Ovary (tissue), 10 donors: ENCODE measurements at places on chromosomes 1 and 21. TPM values are rescaled to one million over a fixed set of nuclear protein-coding genes. Genes with fewer than 3 reads are reported as not detected.

The SPRR3 gene
- not detected for total RNA-seq

DNA sequence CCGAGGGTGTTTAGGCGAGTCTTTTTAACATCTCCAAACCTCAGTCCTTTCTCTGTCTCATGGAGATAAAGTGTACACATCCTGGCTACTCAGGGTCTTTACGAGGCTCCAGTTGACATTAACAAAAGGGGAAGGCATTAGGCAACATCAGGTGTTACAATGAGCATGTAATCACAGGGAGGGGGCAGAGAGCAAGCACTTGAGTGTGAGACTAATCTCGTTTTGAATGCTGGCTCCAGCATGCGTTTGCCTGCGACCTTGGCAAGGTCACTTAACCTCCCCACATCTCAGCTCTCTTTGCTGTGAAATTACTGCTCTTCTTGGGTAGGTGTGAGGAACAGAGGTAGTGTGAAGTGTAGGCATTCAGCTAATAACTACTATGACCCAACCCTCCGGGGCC lies 3.1 kb downstream of the TNNT2 start:
- H3K4me3 ChIP-seq, result no peak overlapping the region
- H3K4me1 ChIP-seq, result peaks cover 1% of the 10 kb centered on the region
- H3K27me3 ChIP-seq, result no peaks in the 10 kb centered on the region
- H3K36me3 ChIP-seq, result no peaks in the 10 kb centered on the region

The FCAMR gene
- total RNA-seq, result not detected

DNA sequence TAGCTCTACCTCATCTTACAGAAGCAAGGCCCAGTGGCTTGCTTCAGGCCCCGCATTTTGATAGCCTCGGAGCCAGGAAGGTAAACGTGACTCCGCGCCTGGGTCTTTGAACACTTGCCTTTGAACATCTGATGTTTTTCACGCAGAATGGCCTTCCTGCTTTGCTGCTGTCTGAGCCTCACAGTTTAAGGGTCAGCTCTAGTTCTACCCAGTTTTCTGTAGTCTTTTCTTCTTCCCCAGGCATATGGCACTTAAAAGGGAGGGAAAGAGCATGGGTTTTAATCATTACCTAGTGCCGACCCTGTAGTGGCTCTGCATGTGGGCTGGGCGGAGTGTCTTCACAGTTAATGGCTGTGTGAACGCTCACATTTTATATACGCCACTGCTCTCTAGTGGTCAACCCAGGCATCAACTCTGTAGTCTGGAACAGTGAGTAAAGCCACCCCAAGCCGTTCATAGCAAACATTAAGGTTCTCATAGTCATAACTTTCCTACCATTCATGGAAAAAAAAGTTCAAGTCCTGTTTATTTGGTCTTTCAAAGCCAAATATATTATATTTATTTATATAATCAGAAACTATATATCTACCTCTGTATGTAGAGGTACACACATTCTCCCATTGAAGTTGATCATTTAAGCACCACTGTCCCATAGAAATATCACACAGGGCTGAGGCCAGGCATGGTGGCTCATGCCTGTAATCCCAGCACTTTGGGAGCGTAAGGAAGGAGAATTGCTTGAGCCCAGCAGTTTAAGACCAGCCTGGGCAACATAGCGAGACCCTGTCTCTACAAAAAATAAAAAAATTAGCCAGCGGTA lies 78.1 kb downstream of the IER5 start:
- H3K27me3 ChIP-seq, result no peaks in the 10 kb centered on the region
- peak; percentile 74 for DNase-seq
- no peak overlapping the region for H3K4me3 ChIP-seq
- H3K4me1 ChIP-seq, result no peaks in the 10 kb centered on the region
- H3K36me3 ChIP-seq, result no peaks in the 10 kb centered on the region
- H3K27ac ChIP-seq, result no peak overlapping the region

The KRTAP24-1 gene
- total RNA-seq, result not detected

GRCh38 chr21:22421416-22422180 lies 1423.4 kb downstream of the NCAM2 start:
- H3K27ac ChIP-seq, result no peak overlapping the region
- no peaks in the 10 kb centered on the region for H3K4me1 ChIP-seq
- peaks cover 4% of the 10 kb centered on the region for H3K27me3 ChIP-seq
- H3K4me3 ChIP-seq, result no peak overlapping the region

DNA sequence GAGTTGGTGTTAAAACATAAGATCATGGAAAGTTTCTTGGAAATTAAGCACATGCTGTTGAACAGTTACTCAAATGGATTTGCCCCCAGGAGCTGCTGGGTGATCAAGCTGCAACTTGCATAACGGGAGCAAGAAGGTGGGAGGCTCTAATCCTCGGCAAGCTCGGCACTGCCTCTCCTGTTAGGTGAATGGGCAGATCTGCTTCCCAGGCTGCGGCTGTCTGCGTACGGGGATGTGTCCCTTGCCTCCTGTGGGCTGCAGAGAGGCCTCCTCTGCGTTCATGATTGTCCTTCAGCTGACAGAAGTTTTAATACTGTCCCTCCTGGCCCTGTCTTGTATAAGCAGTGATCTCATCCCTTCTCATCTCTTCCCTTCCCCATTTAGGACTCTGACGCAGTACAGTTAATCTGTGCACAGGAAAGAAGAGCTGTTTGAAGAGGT lies 36.7 kb downstream of the ATP1A1 start:
- DNase-seq, result no peak
- H3K4me1 ChIP-seq, result peaks cover 3% of the 10 kb centered on the region
- H3K4me3 ChIP-seq, result no peak overlapping the region
- no peaks in the 10 kb centered on the region for H3K27me3 ChIP-seq
- H3K36me3 ChIP-seq, result no peaks in the 10 kb centered on the region
- no peak overlapping the region for H3K27ac ChIP-seq

The DTL gene
- 0.11 TPM for total RNA-seq

The C8B gene
- not detected for total RNA-seq

GRCh38 chr1:40377512-40377911 lies 4.0 kb downstream of the SMAP2 start:
- DNase-seq, result no peak
- H3K4me1 ChIP-seq, result peaks cover 6% of the 10 kb centered on the region
- no peak overlapping the region for H3K4me3 ChIP-seq
- no peak overlapping the region for H3K27ac ChIP-seq
- no peaks in the 10 kb centered on the region for H3K36me3 ChIP-seq

- H3K36me3 ChIP-seq, result no peaks in the 10 kb centered on the region
- no peaks in the 10 kb centered on the region for H3K4me1 ChIP-seq
- H3K4me3 ChIP-seq, result no peak overlapping the region
- DNase-seq, result no peak
- H3K27me3 ChIP-seq, result no peaks in the 10 kb centered on the region
- no peak overlapping the region for H3K27ac ChIP-seq
Observed at GRCh38 chr1:70146488-70146887, 58.9 kb downstream of the LRRC40 start.

DNA sequence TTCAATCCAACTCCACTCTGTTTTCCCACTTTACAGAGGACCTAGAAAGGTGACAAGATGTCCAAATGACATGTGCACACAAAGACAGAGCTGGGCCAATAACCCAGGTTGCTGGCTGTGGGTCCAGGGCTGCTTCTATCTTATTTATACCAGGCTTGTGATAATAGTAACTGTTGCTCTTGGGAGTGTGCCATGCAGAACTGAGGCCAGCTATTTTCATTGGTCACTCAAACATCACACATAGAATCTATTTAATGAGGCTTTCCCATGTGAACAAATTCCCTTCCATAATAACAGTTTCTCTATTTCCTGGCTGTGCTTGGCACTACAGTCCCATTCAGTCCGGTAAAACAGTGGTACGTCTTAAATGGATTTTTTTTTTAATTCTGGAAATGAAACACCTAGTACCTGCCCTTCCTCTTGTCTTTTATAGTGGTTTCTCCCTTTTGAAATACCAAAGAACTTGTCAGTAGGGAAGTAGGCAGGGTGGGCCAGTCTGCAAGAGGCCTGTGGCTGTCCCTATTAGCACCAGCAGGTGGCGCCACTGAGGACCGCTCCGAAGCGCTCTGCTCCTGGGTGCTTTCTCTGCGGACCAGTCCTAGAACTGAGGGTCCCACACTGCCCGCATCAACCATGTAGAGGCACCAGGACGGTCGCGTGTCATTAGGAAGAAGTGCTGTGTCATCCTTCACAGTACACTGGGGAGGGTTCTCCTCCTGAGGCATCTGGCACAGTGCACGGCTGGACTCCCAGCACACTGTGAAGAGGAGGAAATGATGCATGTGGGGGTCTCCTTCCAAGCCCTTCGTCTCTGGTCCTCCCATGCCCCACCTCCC lies 52.1 kb downstream of the GPR161 start:
- H3K36me3 ChIP-seq, result no peaks in the 10 kb centered on the region
- DNase-seq, result peak; percentile 65
- peaks cover 10% of the 10 kb centered on the region for H3K4me1 ChIP-seq
- H3K27ac ChIP-seq, result no peak overlapping the region

The LCE2A gene
- not detected for total RNA-seq

The PIK3CD gene
- 4.2 TPM for total RNA-seq

DNA sequence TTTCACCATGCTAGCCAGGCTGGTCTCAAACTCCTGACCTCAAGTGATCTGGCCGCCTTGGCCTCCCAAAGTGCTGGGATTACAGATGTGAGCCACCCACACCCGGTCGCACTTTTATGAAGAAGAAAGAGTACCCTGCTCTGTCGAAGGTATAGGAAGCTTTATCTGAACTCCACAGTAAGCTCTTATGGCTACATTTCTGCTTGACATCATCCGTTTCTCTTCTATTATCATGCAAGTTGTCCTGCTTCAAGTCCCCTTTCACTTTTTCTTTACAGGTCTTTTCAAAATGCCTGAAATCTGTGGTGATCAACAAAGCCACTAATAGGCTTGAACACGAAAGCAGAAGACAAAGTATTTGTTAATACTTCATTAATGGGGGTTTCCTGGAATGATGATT lies 4.0 kb downstream of the RPE65 start:
- no peak for DNase-seq
- H3K4me1 ChIP-seq, result no peaks in the 10 kb centered on the region
- no peaks in the 10 kb centered on the region for H3K27me3 ChIP-seq
- H3K27ac ChIP-seq, result no peak overlapping the region
- no peaks in the 10 kb centered on the region for H3K36me3 ChIP-seq
- no peak overlapping the region for H3K4me3 ChIP-seq

The MYCBP gene
- total RNA-seq, result 12.3 TPM

The TSPEAR gene
- 0.11 TPM for total RNA-seq

GRCh38 chr1:93964777-93965200 lies 55.6 kb upstream of the GCLM start:
- H3K27me3 ChIP-seq, result no peaks in the 10 kb centered on the region
- no peak for DNase-seq
- H3K4me3 ChIP-seq, result no peak overlapping the region
- peaks cover 2% of the 10 kb centered on the region for H3K4me1 ChIP-seq
- no peak overlapping the region for H3K27ac ChIP-seq

The TNNT2 gene
- total RNA-seq, result 0.52 TPM

DNA sequence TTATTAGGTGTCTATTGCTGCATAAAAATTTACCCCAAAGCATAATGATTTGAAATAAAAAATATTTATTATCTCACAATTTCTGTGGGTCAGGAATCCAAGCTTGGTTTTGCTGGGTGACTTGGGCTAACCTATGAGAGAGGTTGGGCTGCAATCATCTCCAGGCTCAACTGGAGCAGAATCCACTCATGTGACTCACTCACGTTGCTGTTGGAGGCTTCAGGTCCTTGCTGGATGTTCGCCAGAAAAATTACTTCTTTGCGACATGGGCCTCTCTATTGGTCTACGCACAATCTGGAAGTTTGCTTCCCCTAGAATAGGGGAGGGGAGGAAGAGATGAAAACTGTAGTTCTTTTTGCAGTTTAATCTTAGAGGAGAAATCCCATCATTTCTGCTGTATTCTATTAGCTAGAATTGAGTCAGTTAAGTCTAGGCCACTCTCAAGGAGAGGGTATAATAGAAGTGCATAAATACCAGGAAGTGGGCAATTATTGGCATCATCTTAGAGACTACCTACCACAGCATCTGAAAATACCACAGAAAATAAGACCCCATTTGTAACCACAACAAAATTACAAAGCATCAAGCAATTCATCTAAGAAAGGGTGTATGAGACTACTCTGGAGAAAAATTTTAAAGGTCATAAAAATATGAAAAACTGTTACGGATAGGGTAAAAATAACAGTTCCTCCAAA lies 5.7 kb upstream of the FASLG start:
- no peaks in the 10 kb centered on the region for H3K36me3 ChIP-seq
- H3K27ac ChIP-seq, result no peak overlapping the region
- H3K4me3 ChIP-seq, result no peak overlapping the region
- no peaks in the 10 kb centered on the region for H3K4me1 ChIP-seq
- H3K27me3 ChIP-seq, result no peaks in the 10 kb centered on the region

DNA sequence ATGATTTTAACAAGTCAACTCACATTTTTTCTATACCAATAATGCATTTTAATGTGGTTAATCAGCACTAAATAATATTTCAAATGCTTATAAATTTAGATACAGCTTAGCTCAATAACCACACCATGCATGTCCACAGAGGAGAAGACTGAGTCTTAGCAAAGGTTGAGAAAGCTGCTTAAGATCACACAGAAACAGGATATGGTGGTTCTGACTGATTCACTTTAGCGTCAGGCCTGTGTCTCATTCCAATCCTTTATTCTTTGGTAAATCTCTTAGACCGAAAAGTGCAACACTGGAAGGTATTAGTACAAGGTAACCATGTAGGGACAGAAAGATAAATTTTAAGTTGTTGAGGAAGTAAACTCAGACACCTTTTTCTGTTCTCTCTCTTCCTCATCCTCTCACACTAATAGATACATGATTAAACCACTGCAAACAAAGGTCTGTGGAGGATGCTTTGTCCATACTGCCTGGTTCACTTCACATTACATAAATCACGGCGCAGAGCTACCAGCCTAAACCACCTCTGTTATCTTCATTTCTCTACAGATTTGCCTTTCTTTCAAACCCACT lies 139.0 kb downstream of the DPYD start:
- H3K27me3 ChIP-seq, result no peaks in the 10 kb centered on the region
- no peak overlapping the region for H3K27ac ChIP-seq
- no peaks in the 10 kb centered on the region for H3K36me3 ChIP-seq
- DNase-seq, result no peak
- H3K4me1 ChIP-seq, result no peaks in the 10 kb centered on the region
